HEK293T (cell line): ENCODE measurements at places on chromosomes 13 and 19.
A peak's percentile ranks its signal among the peaks of the same experiment; 100 is the strongest.

DNA sequence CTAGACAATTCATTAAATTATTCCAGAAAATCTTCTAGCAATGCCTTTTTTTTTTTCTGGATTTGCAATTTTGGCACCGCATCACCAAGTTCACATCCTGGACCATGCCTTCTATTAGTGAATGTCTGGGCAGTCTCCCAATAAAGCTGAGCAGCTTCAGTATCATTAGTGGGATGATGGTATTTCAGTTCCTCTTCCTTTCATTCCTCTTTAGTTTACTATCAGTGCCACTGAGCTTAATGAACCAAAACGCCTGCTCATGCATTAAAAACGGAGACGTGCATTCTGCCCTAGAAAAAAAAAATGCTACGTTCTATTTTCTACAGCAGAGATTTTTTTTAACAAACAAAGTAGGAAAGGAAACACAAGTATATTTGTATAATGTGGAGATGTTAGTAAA is 343.0 kb downstream of the PCDH9 start:
- no peak for DNase-seq

DNA sequence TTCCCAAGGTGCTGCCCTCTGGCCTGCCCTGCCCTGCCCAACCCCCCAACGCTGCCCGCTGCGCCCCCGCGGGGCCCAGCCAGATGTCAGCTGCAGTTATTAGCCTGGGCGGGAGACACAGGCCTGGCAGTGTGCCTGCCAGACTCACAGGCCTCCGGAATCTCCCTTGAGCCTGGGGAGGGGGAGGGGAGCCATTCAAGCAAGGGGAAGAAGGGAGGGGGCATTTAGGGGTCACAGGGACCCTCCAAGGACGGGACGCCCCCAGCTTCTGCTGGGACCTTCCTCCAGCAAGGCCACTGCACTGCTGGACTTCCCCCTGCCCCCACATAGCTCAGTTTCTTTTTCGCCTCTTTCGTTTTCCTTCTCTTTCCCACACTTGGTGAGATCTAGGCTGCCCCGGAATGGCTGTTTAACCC is 2.6 kb upstream of the JUNB start:
- no peak for DNase-seq

- no peak for DNase-seq
These were observed 83.4 kb downstream of the GPC6 start for GRCh38 chr13:93309886-93310523.

GRCh38 chr19:50510121-50510670 is 795 bp downstream of the JOSD2 start:
- no peak for DNase-seq

GRCh38 chr19:8304841-8305621 is 3.1 kb downstream of the CD320 start:
- peak; percentile 80 for DNase-seq
